ENCODE measurements at places on chromosomes 13 and 19.

DNA sequence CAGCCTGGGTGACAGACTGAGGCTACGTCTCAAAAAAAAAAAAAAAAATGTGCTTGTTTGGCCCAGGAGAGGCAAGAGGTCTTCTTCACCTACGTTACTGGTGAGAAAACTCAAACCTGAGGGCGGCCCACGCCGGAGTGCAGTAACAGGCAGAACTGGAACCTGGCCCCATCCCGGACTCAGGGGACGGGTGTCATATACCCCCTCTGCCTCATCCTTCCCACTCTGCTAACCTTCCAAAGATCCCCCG lies 414 bp upstream of the ADAT3 start:
- no peak for DNase-seq

DNA sequence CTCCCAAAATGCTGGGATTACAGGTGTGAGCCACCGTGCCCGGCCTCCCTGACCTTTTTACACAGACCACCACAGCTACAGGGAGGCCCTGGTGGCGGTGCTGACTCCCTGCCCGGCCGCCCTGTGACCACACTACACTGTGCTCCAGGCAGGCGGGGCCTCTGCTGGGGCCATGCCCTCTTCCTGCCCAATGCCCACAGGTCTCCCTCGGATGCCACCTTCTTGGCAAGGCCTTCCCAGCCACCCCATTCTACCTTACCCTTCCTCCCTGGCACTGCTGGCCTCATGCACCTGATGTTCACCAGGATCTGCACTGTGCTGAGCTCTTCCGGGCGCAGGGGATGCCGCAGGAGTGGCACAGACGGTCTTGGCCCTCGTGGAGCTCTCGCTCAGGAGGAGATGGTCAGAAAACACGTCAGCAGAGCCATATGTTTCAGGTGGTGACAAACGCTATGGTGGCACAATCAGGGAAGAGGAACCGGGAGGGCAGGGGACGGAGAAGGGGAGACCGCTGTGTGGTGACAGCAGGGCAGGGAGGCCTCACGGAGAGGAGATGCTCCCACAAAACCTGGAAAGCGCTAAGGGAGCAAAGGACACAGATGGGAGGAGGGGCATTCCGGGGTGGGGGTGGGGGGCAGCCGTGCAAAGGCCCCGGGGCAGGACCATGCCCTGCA lies 4.1 kb downstream of the PIP5K1C start:
- no peak for DNase-seq

DNA sequence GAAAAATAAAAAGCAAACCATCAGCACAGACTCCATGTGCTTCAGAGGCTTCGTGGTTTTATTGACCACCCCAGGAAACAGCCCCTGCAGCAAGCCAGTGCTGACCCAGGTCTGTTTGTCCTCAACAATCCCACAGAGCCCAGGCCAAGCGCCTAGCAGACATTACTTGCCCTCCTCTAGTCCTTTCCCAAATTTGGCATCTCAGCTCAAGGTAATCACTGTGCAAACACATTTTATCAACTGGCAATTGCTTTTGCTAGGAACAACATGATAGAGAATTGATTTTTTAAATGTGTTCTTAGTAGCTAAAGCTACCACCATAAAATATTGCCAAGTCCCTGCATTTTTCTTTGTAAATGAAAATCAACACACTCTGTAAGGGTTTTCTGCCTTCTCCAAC lies 121.8 kb downstream of the STOML3 start:
- no peak for DNase-seq

DNA sequence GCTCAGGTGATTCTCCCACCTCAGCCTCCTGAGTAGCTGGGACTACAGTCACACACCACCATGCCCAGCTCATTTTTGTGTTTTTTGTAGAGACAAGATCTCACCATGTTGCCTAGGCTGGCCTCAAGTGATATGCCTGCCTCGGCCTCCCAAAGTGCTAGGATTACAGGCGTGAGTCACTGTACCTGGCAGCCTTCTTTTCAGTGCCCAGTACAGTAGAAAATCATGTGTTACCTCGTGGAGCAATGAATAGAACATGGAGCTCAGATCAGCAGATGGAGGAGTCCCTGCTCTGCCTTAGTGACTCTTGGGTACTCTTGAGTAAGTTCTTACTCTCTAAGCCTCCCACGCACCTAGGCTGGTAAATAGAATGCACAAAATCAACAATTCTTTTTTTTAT lies 44.7 kb downstream of the THSD1 start:
- DNase-seq = no peak

DNA sequence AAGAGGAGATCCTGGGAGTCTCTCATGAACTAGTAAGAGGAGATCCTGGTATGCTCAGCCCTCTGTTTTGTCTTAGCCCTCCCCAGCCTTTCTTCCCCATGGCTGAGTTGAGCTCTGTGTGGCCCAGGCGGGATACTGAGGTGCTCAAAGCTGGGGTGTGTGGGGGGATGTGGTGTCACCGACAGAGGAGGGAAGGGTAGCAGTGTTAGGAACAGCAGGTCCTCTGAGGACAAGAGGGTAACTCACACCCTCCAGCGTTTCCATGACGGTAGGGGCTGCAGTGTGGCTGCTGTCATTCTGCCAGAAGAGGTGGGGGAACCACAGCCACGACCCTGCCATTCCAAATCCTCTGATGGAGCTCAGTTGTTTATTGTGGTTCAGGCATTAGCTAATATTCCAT lies 691 bp downstream of the KIR2DL4 start:
- no peak for DNase-seq

- no peak for DNase-seq
Observed at GRCh38 chr19:48348045-48348444, 15.7 kb downstream of the TMEM143 start.

DNA sequence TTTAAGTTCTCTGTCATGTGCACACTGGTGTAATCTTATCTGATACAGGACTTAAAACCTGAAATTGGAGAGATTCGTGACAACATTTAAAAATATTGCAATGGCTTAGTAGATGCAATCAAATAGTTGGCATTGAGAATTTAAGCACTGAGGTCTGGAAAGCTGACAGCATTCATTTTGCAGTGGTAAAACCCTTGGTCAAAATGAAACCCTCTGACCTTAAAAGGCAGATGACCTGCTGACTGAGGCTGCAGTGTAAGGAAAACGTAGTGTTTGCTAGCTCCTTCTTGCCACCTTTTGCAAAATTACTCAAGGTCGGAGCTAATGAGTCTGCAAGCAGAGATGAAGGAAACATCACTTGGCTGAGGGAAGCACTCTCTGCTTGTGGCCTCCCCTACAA lies 150.6 kb downstream of the KCTD12 start:
- DNase-seq = no peak

- no peak for DNase-seq
Observed at GRCh38 chr13:48586591-48587103, 53.8 kb upstream of the RCBTB2 start.

- DNase-seq = no peak
Observed at GRCh38 chr13:53807251-53807834, 778.7 kb downstream of the OLFM4 start.

- DNase-seq = peak; percentile 75
Observed at GRCh38 chr13:99280166-99280565, 22.0 kb upstream of the GPR18 start.

GRCh38 chr19:9597027-9597426 lies 12.7 kb upstream of the ZNF121 start:
- DNase-seq = peak; percentile 80

DNA sequence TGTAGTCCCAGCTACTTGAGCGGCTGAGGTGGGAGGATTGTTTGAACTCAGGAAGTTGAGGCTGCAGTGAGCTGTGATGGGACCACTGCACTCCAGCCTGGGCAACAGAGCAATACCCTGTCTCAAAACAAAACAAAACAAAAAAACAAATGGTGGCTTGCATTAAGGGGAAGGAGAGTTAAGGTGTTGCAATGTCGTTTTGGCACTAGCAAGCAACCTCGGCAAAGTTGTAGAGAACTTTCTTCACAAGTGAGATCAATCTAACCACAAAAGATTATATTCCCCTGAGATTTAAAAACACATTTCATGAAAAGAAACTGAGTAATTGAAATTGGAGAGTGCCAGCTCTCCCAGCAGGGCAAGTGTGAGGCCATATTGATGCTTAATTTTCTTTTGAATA lies 153.7 kb downstream of the KLF5 start:
- no peak for DNase-seq

- DNase-seq = no peak
Observed at GRCh38 chr19:925087-925525, 729 bp upstream of the ARID3A start.

DNA sequence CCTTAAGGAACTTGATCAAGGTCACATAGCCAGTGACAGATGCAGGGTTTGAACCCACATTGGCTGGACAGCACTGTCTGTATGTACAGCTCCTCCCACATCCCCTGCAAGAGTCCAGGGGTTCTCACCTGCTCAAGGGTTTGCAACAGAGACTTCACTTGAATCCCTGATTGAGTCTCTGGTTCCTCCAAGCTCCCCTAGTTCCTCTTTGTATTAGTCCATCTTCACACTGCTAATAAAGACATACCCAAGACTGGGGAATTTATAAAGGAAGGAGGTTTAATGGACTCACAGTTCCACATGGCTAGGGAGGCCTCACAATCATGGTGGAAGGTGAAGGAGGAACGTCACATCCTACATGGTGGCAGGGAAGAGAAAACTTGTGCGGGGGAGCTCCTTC lies 72.8 kb upstream of the CLDN10 start:
- no peak for DNase-seq

DNA sequence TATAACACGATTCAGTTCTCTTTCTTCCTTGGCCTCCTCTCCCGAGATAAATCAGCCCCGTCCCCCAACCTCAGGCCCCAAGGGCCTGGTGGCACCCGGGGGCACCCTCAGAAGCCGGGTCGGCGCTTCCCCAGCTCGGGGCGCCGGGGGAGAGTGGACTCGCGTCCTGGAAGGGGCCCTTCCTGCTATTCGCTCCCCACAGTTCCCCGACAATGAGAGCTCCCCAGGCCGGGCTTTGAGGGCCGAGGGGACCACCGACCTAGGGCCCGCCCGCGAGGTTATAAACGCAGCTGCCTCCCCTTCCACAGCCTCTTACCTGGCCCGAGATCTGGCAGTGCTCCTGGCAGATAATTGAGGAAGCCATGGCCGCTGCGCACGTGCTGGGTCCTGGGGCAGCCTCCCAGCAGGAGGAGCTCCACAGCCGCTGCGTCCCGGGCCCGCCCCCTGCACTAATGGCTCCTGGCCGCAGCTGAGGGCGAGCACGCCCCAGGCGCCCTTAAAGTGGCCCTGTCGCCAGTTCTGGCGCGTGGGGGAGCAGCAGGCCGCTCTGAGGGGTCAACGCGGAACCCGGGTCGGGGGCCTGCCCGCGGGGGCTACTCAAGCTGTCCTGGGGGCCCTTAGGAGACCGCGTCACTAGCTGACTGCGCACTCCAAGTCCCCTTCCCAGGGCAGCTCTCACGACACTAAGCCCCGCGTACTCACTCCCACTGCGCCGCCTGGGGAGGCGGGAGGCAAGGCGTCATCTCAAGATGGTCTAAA lies at the start of gene SOHLH2:
Gene SOHLH2, minus strand, starts transcription at position 394 of the 759 bp plus-strand sequence. Its CDS starts 30 bp downstream, at position 364.
- DNase-seq = no peak

DNA sequence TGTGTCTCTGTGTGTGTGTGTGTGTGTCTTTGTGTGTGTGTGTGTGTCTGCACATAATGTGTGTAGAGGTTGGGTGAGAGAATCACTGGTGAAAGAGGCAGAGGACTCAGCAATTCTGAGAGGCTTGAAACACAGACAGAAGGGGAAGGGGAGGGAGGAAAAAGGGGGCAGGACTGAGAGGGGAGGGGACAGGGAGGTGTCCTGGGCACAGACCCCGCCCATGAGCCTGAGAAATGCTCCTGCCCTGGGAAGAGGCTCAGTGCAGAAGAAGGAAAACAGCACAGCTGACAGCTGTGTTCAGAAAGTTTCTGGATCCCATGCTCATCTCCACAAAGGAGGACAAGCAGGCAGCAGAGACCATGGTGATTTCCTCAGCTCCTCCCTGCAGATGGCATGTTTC lies 59.1 kb upstream of the CEACAM8 start:
- no peak for DNase-seq

DNA sequence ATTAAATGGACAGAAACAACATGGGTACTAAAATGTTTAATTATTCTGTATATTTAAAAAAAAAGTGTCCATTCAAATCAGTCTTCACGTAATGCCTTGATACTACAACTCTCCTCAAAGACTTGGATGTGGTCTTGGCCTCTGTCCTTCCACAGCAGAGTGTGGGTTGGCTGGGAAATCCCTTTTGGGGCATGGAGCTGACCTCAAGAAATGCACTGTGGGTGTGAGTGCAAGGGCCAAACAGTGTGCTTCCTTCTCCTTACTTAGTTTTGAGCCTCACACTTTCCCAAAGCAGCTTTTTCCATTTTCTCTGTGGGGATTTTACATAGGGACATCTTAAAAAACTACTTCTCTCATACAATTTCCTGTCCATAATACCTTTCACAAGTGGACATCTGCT lies 607.4 kb downstream of the EFNB2 start:
- no peak for DNase-seq

- DNase-seq = no peak
Observed at GRCh38 chr19:8404391-8405151, 8.5 kb upstream of the MARCHF2 start.

DNA sequence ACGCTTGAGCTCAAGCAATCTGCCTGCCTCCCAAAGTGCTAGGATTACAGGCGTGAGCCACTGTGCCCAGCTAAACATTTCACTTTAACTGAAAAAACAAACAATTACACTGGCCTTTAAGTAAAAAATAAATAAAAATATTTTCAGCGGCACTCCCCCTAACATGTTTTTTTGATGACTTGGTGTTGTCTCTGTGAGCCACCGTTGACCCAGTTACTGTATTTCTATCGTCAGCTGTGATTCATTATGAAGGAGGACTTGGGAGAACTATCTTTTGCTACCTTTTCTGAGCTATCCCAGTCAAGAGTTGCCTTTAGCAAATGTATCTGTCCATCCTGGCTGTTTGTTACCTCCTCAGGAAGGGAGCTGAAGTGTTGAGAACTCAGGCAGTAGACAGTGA lies 18.5 kb upstream of the C19orf33 start:
- no peak for DNase-seq

GRCh38 chr19:18896421-18896841 lies 473 bp upstream of the CERS1 start:
- no peak for DNase-seq

DNA sequence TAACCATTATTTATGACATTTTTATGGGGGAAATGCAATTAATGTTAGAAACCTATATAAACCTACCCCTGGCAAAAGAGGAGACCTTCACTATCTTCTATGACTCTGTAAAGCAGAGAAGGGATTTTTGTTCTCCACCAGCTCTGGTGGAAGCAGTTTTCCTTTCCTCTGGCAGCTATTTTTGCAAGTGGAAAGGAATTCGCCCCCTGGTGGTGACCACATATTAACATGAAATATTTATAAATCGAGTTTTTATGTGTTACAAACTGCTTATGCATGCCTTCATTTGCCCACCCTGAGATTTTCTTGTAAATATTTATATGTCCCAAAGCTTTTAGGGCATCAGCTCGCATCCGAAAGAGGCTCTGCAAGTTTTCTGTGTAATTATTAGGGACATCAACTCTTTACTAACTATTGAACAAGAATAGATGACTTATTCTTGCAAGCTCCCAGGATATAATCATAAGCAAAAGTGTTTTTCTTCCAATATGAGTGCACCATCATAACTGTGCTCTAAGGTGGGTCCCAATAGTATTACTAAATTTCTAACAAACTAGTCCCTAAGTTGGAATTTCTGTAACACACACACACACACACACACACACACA lies 62.4 kb downstream of the SERTM1 start:
- peak; percentile 64 for DNase-seq

GRCh38 chr13:31945202-31945961 lies 86.2 kb upstream of the FRY start:
- DNase-seq = peak; percentile 64

GRCh38 chr19:48963371-48964204 lies 1.5 kb upstream of the FTL start:
- peak; percentile 79 for DNase-seq

- DNase-seq = no peak
Observed at GRCh38 chr13:25727250-25727649, 324.6 kb downstream of the SHISA2 start.

GRCh38 chr19:34856052-34856451 lies 70.7 kb upstream of the ZNF30 start:
- DNase-seq = no peak
